Stimulated activated CD4-positive, alpha-beta T cell treated with anti-CD3 and anti-CD28 coated beads, Interleukin-2, amount 100 ng/mL, for 24 hours (primary cell): ENCODE measurements at places on chromosomes 1 and 21.

DNA sequence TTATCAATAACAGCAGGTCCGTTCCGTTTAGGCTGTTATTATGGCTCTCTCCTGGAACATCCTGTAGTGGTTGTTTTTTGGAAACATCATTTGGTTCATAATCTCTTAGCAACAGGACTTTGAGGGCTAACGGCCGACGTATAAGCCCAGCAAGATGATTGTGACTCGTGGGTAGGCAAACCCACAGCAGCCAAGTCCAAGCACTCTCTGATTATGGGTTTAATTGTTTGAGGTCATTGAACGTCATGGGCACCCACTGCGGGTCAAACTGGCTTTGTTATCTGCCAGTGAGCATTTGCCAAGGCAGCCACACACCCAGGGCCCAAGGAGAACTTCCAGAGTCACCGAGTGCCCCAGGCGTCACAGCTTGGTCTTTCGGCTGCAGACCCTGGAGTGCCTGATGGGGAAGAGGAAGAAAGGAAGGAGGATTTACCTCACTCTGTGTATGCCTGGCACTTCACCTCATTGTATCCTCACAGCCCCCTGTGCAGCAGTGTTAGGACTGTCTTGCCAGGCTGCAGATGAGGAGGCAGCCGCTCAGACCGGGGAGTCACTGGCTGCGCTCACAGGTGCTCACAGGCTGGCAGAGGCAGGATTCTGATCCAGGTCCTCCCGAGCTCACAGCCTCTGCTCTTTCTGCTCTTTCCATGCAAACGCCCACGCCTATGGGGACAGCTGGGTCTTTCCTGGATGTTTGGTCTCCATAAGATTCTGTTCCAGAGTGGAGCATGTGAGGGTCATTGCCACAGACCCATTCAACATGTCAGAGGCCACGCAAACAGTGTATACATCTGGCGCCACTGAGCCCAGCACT lies 30.8 kb upstream of the EPS8L3 start:
- DNase-seq = no peak

DNA sequence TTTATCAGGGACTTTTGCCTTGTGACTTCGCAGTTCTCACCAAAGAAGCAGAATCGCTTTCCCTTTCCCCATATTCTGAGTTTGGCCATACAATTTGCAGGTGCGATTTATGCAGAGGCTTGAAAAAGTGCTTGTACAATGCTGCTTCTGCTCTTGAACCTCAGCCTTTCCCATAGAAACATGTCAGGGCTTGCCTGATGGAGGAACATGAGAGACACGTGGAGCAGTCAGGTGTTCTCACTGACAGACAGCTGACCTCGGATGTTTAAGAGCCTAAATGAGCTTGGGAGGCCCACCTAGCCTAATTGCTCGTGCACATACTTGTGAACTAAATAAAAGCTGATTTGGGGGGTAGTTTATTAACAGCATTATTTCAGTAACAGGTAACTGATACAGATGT lies 290.0 kb downstream of the S1PR1 start:
- no peak for DNase-seq

GRCh38 chr1:2588661-2589430 lies 2.3 kb downstream of the PRXL2B start:
- DNase-seq = no peak

DNA sequence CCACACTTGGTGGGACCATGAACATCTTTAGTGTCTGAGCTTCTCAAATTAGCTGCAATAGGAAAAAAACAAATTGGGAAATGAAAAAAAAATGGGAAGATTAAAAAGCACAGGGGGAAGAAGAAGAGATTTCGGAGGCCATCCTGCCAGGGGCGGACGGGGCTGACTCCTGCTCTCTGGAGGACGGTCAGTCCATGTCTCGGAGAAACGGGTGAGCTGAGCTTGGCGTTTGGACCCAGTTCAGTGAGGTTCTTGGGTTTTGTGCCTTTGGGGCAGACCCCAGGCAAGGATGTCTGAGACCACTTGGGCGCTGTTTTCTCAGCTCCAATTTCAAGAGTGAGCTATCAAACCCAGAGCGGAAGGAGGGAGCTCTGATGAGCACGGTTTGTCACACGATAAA lies 123.9 kb downstream of the PRDM2 start:
- no peak for DNase-seq

- no peak for DNase-seq
Observed at GRCh38 chr1:232704694-232705680, 75.1 kb upstream of the SIPA1L2 start.

- no peak for DNase-seq
Observed at GRCh38 chr1:211531194-211532087, 39.5 kb upstream of the RD3 start.

DNA sequence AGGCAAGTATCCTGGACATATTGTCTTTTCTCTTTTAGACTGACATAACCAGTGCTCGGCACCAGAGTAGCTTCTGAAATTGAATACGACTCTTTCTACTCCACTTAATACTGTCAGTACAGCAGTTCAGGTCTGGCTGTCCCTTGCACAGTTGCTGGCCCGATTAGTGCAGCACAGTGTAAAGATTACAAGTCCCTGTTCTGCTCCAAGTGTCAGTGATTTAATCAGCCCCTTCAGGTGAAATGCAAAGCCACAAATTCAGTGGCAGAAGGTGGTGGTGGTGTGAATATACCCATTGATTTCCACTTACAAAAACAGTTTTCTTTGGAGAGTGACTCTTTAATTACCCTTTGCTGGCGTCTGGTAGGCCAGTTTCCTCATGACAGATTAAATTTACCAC lies 545.4 kb downstream of the ADGRL2 start:
- no peak for DNase-seq
